ENCODE measurements at places on chromosomes 4 and X.
A peak's percentile ranks its signal among the peaks of the same experiment; 100 is the strongest.

- DNase-seq: no peak
Observed at GRCh38 chr4:182307746-182308145, 64.5 kb downstream of the TENM3 start.

GRCh38 chrX:153763989-153764755 is at the start of gene PLXNB3:
Gene PLXNB3, plus strand, starts transcription at chrX:153764249. Its CDS starts 1,287 bp downstream, at chrX:153765536.
- DNase-seq: peak; percentile 81

- DNase-seq: no peak
Observed at GRCh38 chr4:178415925-178416324, 973.7 kb upstream of the AGA start.

DNA sequence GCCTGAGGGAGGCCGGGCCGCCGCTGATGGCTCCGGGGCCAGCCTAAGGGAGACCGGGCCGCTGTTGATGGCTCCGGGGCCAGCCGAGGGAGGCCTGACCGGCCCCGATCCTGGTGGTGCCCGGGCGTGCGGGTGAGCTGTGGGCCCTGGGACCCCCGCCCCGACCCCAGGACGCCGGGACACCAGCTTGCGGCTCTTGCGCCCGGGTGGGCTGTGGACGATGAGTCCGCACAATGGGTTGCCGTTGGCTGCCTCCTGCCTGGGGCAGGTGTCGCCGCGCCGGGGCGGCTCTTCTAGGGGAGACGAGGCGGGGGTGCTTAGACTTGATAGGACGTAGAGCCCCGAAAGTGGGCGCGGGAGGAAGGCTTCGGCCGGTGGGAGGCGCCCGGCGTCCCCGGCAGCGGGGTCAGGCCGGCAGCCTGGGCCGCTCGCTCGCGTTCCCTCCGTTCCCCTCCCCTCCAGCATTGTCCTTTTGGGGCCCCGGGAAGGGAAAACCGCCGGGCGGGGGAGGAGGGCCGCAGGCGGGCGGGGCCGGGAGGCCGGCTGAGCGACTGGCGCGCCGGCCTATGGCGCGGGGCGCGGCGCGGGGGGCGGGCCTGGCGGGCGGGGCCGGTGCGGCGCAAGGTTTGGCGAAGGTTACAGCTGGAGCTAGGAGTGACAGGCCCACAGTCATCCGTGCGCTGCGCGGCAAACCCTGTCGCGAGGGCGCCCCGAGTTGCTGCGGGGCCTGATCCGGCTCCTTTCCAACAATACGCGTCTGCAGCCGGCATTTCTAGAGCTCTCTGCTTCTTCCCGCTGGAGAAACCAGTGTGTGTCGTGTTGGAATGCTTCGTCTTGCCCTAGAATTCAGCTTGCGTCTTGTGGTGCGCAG is 819 bp downstream of the KIAA0232 start:
- peak; percentile 94 for DNase-seq

DNA sequence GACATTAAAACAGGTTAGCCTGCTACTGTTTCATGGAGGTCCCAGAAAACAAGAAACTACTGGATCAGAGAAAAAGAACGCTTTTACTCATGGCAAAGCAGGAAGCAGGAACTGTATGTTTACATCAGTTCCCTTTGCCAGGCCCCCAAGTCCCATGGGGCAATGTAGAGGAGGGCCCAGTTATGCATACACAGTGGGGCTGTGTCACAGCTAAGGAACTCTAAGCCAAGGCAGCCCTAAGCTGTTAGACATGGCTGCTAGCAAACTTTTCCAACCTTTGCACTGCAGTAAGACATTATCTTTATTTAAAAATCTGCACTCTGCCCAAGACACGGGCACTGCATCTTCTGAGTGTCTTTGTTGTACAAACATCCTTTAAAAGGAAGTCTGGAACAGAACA is 975.8 kb downstream of the C4orf33 start:
- no peak for DNase-seq

GRCh38 chr4:169351872-169352271 is 81.1 kb upstream of the SH3RF1 start:
- no peak for DNase-seq

DNA sequence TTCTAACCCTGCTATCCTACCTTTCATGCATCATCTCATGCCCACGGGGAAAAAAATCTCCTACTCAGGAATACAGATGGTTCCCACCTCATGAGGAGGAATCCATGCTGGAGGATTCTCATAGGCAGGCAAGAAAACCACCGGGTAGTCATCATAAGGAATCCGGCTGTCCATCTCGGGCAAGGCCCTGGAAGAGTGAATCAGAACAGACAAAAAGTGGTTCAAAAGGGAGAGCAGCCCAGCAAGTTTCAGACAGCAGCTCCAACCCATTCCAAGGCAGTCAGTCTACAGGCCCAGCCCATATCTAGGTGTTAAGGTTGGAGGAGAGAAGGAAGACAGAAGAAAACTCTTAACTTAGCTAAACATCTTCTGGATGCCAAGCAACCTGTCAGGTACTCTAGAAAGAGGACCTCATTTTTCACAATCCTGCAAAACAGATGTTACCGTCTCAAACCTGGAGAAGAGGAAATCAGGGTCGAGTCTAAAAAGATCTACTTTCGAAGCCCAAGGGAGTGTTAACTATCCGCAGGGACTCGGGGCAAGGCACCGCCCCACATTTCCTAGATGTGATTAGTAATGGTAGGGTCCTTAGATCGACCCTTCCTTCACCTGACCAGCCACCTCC is 447 bp downstream of the PDZD11 start:
- no peak for DNase-seq

DNA sequence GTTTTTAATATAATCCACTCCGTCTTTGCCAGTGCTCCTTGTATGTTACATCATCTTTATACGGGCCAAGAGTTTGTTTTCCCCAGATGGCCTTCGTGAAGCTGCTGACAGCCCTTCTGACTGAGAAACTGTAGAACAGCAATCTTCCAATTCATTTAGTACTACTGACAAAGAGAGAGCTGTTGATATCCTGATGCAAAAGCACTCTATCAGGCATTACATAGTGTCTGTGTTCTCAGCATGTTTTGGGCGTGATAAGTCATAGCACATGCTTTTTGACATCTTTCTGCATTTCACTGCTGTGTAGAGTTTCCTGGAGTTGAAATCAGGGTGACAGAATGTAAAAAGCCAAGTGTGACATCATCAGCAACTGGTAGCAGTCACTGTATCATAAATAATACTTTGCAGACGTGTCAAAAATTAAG is 746.3 kb upstream of the FAM241A start:
- no peak for DNase-seq

DNA sequence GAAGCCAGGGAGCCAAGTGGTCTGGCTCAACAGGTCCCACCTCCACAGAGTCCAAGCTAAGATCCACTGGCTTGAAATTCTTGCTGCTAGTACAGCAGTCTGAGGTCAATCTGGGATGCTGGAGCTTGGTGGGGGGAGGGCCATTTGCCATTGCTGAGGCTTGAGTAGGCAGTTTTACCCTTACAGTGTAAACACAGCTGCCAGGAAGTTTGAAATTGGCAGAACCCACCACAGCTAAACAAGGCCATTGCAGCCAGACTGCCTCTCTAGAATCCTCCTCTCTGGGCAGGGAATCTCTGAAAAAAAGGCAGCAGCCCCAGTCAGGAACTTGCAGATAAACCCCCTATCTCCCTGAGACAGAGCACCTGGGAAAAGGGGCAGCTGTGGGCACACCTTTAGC is 84.9 kb downstream of the EDA2R start:
- DNase-seq: no peak

DNA sequence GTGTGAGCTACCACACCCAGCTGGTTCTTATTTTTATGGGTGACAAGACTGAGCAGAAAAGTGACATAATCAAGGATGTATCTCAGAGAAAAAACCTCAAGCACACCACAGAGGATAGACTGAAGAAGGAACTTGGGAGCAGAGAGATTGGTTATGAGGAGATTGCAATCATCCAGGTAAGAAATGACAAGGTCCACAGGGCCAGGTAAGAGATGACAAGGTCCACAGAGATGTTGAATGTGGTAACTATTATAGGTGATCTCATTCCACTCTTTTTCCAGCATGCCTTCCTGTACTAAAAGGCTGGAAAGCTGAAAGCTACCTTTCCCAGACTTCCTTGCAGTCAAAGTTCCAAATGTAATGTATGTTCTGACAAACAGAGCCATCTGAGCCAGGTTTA is 15.9 kb upstream of the RBM47 start:
- DNase-seq: no peak

DNA sequence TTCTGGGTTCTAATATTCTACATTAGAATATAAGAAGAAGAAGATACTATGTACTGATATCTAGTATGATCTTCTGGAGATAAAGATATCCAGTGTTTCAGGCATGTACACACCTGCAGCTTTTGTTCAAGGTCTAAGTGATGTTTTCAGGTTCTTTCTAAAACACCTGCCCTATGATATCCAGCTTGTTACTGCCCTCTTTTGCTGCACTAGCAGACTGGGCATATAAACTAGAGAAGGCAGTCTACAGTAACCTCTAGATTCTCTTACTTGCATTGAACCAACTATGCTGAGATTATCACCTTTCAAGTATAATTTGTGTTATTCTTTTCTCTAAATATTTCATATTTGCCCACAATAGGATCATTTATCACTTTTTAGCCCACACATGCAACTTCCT is 1.9 kb upstream of the FRYL start:
- no peak for DNase-seq

GRCh38 chrX:151985531-151985930 is 11.1 kb upstream of the GABRE start:
- DNase-seq: no peak

- DNase-seq: peak; percentile 36
Observed at GRCh38 chr4:77203380-77204197, 46.6 kb downstream of the CCNG2 start.

DNA sequence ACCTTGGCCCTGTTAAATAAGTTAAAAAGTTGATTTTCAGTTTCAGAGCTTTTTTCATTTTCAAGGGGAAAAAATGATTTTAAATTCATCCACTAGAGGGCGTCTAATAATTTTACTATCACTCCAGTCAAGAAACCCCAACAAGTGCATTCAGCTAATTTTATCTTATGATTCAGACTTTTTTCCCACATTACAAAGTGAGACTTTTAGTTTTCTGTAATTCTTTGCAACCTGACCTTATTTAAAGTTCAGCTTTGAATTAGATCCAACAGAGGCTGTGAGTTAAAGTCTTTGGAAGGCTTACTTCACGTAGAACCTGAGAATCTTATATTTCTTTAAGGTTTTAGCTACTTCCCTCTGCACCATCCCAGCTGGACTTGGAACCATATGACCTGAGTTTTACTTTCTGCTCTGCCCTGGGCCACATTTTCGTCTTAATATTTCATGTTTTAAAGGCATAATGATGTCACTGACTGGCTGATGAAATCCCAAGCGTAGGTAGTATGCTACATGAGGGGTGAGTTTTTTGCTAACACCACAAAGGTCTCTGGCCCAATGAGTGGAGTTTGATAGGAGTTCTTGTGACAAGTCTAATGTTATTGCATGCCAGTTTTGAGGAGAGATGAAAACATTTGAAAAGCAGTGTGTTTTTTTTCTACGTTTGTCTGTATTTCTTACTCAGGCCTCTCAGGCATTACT is 7.2 kb downstream of the GNRHR start:
- no peak for DNase-seq

GRCh38 chrX:51334276-51334675 is 1.7 kb downstream of the NUDT10 start:
- no peak for DNase-seq

- no peak for DNase-seq
Observed at GRCh38 chr4:127993151-127993550, 27.9 kb downstream of the ABHD18 start.

DNA sequence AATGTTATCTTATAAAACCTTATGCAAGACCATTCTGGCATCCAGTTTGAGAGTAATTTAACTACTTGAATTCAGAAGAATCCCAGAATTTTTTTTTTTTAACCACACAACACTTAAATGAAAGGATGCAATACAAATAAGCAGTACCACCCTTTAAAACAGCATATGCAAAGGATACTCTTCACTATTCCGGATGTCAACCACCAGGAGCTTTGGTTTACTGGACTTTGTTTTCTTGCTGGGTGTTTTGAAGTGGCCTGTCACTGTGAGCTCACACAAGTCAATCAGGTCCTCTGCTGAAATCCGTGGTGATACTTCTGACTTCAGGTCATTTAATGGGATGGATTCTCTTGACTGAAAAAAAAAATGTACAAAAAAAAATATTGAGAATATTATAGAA is 200.0 kb downstream of the TBCK start:
- DNase-seq: no peak

GRCh38 chr4:129929052-129929451 is 833.1 kb downstream of the C4orf33 start:
- no peak for DNase-seq

DNA sequence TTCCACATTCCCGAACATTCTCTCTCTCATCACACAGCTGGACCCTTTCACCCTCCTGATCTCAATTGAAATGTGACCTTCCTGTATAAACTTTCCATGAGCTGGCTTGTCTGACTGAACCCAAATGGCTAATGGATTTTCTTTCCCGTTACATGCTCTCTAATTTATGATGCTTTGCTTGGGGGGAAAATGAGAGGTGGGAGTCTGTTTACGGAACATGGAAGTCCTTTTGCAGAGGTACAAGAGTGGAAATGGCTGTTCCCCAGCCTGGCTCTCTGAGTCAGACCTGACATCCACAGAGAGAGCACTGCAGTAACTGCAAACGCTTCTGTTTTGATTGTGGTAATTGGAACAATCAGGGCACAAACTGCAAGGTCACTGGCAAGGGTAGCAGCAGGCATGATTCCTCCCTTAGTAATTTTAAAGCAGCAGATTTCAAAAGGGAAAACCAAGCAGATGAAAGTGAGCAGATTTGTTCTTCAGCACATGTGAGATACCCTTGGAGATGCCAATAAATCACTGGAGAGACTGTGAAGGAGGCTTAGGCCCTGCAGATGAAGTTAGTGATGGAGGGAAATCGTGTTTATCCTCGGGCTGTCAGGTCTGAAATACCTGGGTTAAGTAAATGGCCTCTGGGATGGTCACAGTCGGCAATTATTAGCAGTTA is 83.9 kb downstream of the SNCA start:
- no peak for DNase-seq

DNA sequence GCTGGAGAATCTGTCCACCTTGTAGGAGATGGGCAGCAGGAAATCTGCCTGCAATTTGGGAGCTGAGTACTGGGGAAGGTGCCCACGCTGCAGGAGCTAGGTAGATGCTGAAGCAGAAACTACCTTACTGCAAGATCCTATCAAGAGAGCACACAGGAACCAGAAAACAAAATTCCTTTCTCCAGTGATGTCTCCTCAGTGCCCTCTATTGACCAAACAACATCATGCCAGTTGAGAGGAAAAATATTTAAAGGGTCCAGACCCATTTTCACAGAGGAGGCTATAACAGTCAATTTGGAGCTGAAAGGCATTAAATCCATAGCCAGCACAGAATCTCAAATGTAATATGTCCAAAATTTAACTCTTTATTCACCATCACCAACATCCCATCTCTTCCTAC is 406.8 kb downstream of the SLITRK2 start:
- no peak for DNase-seq

GRCh38 chrX:46325312-46325877 is 219.8 kb downstream of the ZNF674 start:
- no peak for DNase-seq
